ENCODE measurements at places on chromosomes 11 and 22. TPM values are rescaled to one million over a fixed set of nuclear protein-coding genes. Genes with fewer than 3 reads are reported as not detected.

The LYVE1 gene
- total RNA-seq = 106 TPM

The SHANK2 gene
- total RNA-seq = 0.82 TPM

DNA sequence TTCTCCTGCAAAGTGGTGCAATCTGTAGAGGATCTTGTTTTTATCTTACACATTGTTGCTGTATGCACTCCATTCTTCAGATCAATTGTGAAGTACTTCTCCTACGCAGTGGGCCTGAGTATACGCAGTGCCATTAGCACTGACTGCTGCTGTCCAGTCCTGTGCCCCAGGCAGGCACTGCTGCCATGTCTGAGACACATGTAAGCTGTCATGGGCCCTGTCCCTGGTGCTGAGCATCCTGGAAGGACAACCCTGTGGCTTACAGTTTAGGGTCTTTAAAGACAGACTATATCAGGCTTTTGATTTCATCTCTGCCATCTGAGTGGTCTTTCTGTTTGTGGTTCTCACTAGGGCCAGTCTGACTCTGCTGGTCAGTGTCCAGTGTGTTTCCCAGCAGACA is 44.8 kb upstream of the PTPN5 start:
- no peak for DNase-seq

The ZNF215 gene
- total RNA-seq = 2.9 TPM

DNA sequence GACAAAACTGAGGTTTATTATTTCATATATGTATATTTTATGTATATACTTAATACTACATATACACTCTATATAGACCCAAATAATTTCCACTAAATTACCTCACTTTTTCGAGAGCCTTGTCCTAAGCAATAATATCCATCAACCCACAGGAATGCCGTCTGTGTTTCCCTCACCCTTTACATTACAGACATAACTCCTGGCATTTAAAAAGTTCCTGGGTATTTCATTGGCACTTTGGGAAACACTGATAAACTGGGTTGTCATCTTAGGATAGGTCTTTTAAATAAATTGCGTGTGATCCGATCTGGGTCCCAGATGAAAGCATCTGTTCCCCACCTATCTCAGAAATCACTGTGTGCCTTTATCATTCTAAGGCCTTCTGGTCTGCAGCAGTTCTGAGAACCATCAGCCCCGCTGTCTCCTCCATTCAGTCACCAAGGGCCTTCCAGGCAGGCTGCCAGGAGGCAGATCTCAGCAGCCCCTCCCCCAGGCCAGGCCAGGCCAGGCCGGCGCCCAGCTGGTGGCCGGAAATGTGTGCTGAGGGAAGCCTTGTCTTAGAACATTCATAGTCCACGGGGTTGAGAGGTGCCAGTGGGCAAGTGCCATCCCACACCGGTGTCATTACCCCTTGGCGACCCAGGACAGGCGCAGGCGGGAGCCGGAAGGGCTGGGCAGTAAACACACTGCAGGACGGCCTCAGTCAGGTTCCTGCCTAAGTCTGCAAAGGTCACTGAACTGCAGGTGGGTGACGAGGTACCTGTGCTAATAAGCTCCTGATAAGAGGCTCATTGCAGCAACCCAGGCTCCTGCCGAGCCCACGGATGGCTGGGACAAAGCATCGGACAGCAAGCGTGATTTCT is 3.3 kb downstream of the FGF19 start:
- no peak for DNase-seq

The MTA2 gene
- total RNA-seq = 172 TPM

The OR5D14 gene
- total RNA-seq = not detected

- DNase-seq = no peak
Observed at GRCh38 chr11:86064220-86064803, 4.6 kb downstream of the PICALM start.

- no peak for DNase-seq
Observed at GRCh38 chr11:121626507-121626875, 173.7 kb upstream of the SORL1-AS1 start.

The SMARCB1 gene
- 50.9 TPM for total RNA-seq

The TRMT2A gene
- 58.0 TPM for total RNA-seq

The SCGB1C1 gene
- total RNA-seq = not detected

The SYNGR1 gene
- 4.4 TPM for total RNA-seq

The MIOX gene
- not detected for total RNA-seq

GRCh38 chr11:62665599-62666258 is 617 bp downstream of the CSKMT start:
- DNase-seq = no peak

DNA sequence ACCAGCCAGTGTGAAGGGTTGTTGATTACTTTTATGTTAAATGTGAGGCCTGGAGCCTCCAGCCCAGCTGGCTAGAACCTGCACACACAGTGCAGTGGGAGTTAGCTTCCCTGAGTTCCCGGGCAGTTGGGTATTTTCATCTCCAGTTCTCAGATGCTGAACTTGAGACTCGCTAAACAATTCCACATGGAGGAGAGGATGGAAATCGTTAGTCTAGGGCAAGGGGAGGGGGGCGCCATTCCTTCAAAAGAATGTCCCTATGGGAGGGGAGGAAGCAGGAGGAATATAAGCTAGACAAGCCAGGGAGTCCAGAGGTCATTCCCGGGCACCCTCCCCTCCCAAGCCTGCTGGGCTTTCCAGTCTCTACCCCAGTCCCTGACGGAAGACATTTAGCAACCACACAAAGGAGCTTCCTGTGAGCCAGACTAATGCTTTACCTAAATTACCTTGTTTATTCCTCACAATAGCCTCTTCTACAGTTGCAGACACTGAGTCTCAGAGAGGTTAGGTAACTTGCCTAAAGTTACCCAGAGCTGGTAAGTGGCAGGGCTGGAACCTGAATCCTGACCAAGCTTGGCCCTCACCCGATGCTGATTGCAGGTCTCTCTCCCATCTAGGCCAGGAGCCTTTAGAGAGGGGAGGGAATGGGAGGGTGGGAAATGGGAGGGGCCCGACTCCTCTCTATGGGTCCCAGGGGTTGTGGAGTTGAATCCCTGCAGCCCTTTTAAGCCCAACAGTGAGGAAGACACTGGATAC is 1.9 kb upstream of the TSKU start:
- DNase-seq = no peak

DNA sequence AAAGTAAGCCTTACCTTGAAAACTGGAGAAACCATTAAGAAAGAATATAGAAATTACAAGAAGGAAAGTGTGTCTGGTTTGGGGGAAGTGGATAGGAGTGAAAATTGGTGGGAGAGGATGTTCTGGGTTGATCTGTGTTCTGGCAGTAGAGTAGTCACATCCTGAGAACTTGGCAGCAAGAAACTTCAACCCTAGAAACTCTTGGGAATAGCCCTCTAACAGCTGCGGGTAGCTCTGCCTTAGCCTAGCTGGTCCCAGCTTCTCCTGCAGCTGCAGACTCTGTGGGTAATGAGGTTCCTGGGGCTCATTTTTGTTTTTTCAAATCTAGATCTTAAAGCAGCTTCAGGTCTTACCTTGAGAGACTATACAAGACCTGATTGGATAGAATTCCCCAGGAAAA is 24.2 kb upstream of the OR6X1 start:
- DNase-seq = no peak

The MUC5AC gene
- total RNA-seq = not detected

The RIBC2 gene
- not detected for total RNA-seq

GRCh38 chr11:72598906-72599305 is 75.3 kb downstream of the PDE2A start:
- DNase-seq = no peak

GRCh38 chr11:130088217-130088616 is 18.5 kb downstream of the APLP2 start:
- DNase-seq = no peak

The CST6 gene
- 6.2 TPM for total RNA-seq

DNA sequence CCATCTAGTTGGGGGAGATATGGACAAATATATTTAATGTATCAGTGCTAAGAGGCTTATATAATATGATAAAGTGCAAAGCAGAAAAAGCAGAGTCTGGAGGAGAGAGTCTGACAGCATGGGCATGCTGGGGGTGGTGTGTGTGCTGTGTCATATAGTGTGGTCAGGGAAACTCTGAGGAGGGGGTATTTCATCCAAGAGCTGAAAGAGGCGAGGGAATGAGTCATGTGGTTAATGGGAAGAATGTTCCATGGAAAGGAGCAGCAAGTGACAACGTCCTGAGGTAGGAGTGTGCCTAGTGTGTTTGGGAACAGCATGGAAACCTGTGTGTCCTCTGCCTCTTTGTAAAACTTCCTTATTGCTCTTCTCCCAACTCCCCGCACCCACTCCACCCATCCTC is 38.0 kb downstream of the EIF3F start:
- no peak for DNase-seq

GRCh38 chr22:37154925-37155712 is 5.4 kb upstream of the IL2RB start:
- no peak for DNase-seq

DNA sequence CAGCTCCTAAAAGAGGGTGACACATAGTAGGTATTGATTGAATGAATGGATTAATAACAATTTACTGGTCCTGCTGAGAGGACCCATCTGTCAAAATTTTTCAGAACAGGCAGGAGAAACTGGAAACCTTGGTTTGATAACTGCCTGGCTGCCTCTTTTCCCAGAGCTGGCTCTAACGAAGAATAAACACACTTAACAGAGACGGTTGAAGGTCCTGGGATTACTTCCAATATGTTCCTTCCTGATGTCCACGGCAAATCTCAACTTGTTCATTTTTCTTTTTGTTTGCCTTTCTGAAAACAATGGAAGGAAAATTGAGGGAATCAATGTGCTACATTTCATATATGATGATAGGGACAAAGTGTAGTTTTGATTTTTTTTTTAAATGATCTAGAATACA is 76.5 kb upstream of the SYT13 start:
- no peak for DNase-seq

- DNase-seq = no peak
Observed at GRCh38 chr22:18133452-18133851, 16.5 kb upstream of the USP18 start.

DNA sequence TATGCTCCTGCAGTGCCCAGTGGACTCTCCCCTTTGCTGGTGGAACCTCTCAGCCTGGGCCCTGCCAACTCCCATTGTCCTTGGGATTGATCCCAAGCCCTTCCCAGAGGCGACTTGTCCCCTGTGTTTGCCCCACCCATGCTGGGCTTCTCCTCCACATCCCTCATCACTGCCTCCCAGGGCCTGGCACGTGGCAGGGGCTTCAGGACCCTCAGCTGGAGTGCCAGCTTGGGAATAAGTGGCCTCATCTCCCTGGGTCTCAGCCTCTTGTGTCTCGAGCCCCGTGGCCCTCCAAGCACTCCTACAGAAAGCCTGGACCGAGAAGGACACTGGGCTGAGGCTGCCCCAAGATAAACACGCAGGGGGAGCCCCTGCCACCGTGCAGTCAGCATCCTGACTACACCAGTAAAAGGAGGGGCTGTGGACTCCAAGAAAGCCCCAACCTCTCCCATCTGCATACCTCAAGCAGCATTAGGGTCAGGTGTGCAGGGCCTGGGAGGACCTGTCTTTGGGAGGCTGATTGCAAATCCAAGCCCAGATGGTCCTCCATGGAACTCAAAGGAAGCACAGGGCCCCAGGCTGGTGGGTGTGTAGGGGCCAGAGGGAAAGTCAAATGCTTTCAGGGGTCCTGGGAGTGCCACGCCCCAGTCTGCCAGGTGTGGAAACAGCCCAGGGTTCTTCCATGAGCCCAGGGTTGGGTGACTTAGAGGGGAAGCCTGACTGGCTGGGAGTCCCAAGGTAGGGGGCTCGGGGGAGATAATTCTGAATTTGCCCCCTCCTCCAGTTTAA is 9.5 kb upstream of the GNAZ start:
- DNase-seq = no peak

The HEPHL1 gene
- not detected for total RNA-seq

The DEUP1 gene
- not detected for total RNA-seq

GRCh38 chr11:129223701-129224149 is 31.6 kb upstream of the ARHGAP32 start:
- no peak for DNase-seq

- DNase-seq = no peak
Observed at GRCh38 chr22:35353318-35353717, 27.6 kb upstream of the HMOX1 start.

DNA sequence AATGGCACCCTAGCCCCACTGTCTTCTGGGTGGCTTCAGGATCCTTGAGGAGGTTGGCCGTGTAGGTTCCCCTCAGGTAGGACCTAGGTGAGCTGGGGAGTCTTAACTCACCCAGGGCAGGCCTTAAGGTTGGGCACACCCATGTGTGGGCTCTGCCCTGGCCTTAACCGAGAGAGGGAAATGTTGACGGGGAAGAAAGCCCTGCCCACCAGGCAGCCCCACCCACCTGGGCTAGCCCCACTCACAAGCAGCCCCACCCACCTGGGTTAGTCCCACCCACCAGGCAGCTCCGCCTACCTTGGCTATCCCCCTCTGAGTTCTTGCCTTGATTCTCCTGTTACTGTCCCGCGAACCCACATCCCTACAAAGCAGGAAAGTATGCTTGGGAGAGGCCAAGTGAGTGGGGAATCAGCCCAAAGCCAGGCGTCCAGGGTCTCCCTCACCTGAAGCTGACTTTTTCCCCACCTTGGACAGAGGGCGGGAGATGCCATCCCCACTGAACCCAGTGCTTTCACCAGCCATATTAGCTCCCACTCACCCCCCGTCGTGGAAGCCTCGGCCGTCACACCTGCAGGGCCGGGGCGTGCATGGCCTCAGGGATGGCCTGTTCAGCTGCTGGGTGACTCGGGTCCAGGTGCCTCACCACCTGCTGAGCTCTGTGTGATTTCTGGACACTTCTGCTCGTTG is at the start of gene MYEOV:
Gene MYEOV, plus strand, starts transcription at position 337 of the 687 bp plus-strand sequence. CDS start 1,200 bp downstream, outside the sequence.
- DNase-seq = no peak

GRCh38 chr11:110599207-110599606 is 113.0 kb downstream of the ARHGAP20 start:
- DNase-seq = no peak

The RIMBP3C gene
- total RNA-seq = not detected

The MRGPRF gene
- 52.2 TPM for total RNA-seq

- DNase-seq = no peak
Observed at GRCh38 chr11:58622344-58622743, at the start of gene CNTF. TSS of gene CNTF (plus strand) at chr11:58622665. CDS start at chr11:58622753, 88 bp downstream.

GRCh38 chr22:41352058-41352457 is 29.7 kb upstream of the TEF start:
- no peak for DNase-seq

DNA sequence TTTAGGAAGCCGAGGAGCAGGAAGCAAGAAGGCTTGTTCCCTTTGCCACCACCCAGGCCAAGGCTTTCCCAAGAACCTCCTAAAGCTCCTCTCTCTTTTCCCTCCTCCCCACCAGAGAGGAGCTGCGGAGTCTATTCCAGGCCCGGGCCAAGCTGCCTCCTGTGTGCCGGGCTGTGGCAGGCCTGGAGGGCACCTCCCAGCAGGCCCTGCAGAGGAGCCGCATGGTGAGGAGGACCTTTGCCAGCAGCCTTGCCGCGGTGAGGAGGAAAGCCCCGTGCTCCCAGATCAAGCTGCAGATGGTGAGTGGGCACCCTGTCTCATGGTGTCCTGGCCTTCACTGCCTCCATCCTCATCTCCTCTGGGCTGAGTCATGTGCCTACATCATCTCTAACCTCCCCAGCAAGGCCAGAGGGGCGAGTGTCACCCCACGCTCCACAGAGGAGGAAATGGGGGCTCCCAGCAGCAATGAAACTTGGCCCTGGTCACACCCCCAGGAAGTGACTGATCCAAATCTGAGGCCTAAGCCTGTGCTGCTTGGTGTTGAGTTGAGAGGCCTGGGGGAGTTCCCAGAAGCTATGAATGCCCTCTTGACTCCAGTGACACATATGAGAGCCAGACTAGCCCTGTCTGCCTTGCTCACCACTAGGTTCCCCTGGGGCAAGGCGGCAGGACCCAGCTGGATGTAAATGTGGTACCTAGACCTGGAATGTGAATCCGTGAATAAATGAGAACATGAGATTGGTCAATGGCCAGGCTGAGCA is 104.2 kb downstream of the MYO18B start:
- DNase-seq = no peak

- no peak for DNase-seq
Observed at GRCh38 chr11:70065318-70066135, 12.6 kb upstream of the ANO1 start.

The FOLR1 gene
- not detected for total RNA-seq

Measured in omental fat pad (tissue), 4 donors.